ENCODE measurements at places on chromosomes 1 and 21. TPM values are rescaled to one million over a fixed set of nuclear protein-coding genes. Genes with fewer than 3 reads are reported as not detected.

DNA sequence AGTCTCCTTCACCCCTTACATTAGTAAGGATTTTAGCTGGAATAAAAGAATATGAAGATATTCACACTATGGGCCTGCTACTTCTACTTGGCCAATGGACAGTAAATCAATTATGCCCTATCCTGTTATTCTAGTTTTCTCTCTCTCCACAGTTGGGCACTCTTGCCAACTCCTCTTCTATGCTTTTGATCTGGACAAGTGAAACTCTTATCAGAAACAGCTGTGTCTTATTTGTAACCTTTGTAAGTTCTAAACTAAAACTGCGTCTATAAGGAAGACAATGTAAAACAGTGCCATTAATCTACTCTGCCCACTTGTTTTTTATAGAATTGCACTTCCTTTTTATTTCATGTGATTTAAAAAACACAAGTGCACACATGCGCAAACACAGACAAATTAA, 244.0 kb upstream of the DMRTA2 start:
- DNase-seq, result no peak
- H3K4me3 ChIP-seq, result no peak overlapping the region
- H3K27me3 ChIP-seq, result no peaks in the 10 kb centered on the region
- no peak overlapping the region for H3K27ac ChIP-seq

DNA sequence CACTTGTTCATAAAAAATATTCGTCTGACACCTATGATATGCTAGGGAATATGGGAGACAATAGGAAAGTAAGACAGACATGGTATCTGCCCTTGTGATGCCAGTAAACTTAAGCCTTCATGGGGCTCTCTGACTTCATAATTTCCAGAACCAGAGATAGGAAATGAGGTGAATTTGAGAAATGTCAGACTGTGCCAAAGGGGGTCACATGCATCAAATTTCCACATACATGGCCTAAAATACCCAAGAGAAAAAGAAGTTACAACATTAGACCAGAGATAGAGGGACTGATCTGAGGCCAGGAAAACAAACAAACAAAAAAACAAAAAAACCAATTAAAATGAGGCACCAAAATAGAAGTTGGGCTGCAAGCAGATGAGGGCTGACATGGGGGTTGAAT, 75.7 kb downstream of the DISC1 start:
- H3K27me3 ChIP-seq, result no peaks in the 10 kb centered on the region
- H3K4me1 ChIP-seq, result peaks cover 8% of the 10 kb centered on the region
- no peak for DNase-seq
- H3K36me3 ChIP-seq, result no peaks in the 10 kb centered on the region
- H3K27ac ChIP-seq, result no peak overlapping the region

The MAP1LC3C gene
- not detected for total RNA-seq

- H3K27ac ChIP-seq, result no peak overlapping the region
- H3K36me3 ChIP-seq, result peaks cover 2% of the 10 kb centered on the region
- H3K4me3 ChIP-seq, result no peak overlapping the region
- no peak for DNase-seq
- H3K27me3 ChIP-seq, result no peaks in the 10 kb centered on the region
Observed at GRCh38 chr21:42865776-42866160, 13.6 kb downstream of the WDR4 start.

DNA sequence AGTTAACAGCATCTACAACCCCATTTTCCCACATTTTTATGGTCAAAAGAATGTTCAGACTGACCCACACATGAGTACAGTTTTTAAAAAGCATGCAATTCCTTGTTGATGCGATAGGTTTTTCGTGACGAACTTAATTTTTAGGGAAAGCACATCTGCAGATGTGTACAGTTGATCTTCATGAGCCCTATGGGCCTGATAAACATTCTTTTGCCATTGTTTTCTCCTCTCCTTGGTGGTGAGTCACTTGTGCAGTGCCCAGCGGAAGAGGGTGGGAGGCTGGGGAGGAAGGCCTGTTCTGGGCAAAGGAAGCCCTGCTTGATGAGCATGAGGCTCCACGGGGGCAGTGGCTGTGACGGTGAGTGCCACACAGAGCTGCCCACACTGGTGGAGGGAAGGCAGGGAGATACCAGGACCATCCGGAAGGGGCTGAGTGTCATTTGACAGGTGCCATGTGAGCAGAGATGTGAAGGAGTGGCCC, 5.3 kb downstream of the ARF1 start:
- no peaks in the 10 kb centered on the region for H3K27me3 ChIP-seq
- peaks cover 21% of the 10 kb centered on the region for H3K36me3 ChIP-seq

The SEC16B gene
- total RNA-seq, result 0.10 TPM

DNA sequence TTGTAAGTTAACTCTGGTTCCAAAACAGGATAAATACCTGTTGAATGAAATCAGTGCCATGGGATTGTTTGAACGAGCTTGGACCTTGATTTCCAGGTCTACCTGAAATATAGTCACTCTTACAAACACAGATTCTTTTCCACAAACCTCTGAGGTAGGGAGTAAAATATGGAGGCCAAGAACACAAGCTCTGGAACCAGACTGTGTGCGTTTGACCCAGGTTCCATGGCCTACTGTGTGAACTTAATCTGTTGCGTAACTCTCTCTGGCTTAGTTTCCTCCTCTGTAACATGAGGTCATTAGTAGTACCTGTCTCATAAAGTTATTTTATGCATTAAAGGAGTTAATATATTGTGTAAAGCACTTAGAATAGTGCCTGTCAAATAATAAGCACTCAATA, 25.1 kb downstream of the DENND2D start:
- no peaks in the 10 kb centered on the region for H3K27me3 ChIP-seq
- no peak overlapping the region for H3K27ac ChIP-seq
- DNase-seq, result no peak
- peaks cover 3% of the 10 kb centered on the region for H3K36me3 ChIP-seq
- no peak overlapping the region for H3K4me3 ChIP-seq
- peaks cover 28% of the 10 kb centered on the region for H3K4me1 ChIP-seq

- H3K27ac ChIP-seq, result no peak overlapping the region
- peaks cover 3% of the 10 kb centered on the region for H3K27me3 ChIP-seq
- no peak overlapping the region for H3K4me3 ChIP-seq
- no peaks in the 10 kb centered on the region for H3K4me1 ChIP-seq
- no peak for DNase-seq
Observed at GRCh38 chr1:38758820-38759219, 100.8 kb downstream of the RRAGC start.

DNA sequence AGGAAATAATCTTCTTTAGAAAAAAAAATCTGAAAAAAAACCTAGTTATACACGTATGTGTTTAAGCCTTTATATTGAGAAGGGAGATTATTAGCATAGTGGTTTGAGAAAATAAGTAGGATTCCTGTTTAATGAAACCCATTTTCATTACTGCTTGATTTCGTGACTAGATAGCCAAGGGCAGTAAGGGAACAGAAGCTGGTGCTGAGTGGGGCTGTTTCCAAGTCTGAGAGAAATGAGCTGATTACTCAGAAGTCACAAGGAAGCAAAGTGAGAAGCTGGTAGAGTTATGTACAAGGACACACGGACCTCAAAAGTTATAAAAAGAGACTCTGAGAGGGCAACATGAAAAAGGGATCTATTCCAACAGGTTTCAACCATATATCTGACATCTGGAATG, 256.5 kb downstream of the TTLL7 start:
- no peak for DNase-seq
- H3K4me1 ChIP-seq, result peaks cover 7% of the 10 kb centered on the region
- no peak overlapping the region for H3K27ac ChIP-seq
- H3K4me3 ChIP-seq, result no peak overlapping the region

The GNAT2 gene
- not detected for total RNA-seq

DNA sequence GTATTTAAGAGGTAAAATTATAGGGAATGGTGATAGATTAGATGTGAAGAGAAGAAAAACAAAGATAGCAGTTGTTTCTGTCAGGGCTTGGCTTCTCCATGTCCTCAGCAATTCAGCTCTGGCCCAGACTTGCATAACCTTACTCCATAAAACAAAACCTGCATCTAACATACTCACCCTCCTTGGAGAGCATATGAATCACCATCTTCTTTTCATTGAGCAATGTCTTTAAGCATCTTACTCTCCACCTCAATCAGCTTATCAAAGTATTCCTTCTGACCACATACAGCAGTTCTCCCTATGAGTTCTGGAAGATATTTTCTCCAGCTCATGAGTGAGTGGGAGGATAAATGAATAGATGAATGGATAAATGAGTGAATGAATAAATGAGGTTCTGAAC, 49.0 kb downstream of the RAB3B start:
- H3K36me3 ChIP-seq, result no peaks in the 10 kb centered on the region
- no peak for DNase-seq
- no peaks in the 10 kb centered on the region for H3K4me1 ChIP-seq
- no peaks in the 10 kb centered on the region for H3K27me3 ChIP-seq

The SMYD3 gene
- 37.2 TPM for total RNA-seq

DNA sequence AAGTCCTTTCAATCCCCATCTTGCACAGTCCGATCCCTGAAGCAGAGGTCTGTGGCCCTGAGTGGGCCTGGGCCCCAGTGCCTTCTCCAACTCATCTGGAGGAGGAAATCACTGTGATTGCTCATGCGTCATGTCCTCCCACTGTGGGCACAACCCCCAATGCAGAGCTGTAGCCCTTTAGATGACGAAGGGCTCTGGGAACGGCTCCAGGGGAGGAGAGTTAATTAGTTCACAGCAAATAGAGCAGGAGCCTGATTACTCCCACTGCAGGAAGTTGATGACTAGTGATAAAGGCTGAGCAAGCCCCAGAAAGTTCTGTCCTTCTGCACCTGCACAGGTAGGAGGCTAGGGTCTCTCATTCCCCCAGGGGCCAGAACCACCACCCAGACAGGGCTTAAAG, 111.5 kb downstream of the CCDC185 start:
- no peaks in the 10 kb centered on the region for H3K27me3 ChIP-seq
- H3K27ac ChIP-seq, result no peak overlapping the region
- H3K4me1 ChIP-seq, result no peaks in the 10 kb centered on the region
- no peak for DNase-seq
- no peak overlapping the region for H3K4me3 ChIP-seq

- H3K36me3 ChIP-seq, result no peaks in the 10 kb centered on the region
- H3K27ac ChIP-seq, result no peak overlapping the region
- H3K27me3 ChIP-seq, result no peaks in the 10 kb centered on the region
- no peak for DNase-seq
Observed at GRCh38 chr1:189152685-189153084, 1325.0 kb downstream of the BRINP3 start.

The MEGF6 gene
- total RNA-seq, result 75.4 TPM

- no peaks in the 10 kb centered on the region for H3K27me3 ChIP-seq
- no peaks in the 10 kb centered on the region for H3K4me1 ChIP-seq
- no peak overlapping the region for H3K27ac ChIP-seq
- H3K4me3 ChIP-seq, result no peak overlapping the region
- no peak for DNase-seq
Observed at GRCh38 chr1:96416111-96416595, 305.4 kb upstream of the PTBP2 start.
